ENCODE measurements at places on chromosomes 5 and 9.

DNA sequence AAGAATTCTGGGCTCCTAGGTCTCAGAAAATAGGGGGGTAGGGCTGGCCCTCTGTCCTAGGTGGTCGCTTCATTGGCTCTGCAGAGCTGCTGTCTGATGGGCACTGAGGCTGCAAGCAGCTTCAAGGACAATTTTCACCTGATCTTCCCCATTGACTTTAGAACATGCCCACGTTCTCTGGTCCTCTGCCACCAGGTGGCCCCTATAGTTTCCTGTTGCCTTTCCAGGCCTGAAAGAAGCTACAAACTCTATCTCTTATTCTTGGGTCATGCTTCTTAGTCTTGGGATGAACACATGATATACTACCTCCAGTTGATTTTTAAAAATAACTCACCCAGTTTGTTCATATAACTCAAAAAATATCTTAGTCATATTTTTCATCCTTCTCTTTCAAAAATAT, 26.3 kb downstream of the SPZ1 start:
- peak; percentile 8 for DNase-seq

DNA sequence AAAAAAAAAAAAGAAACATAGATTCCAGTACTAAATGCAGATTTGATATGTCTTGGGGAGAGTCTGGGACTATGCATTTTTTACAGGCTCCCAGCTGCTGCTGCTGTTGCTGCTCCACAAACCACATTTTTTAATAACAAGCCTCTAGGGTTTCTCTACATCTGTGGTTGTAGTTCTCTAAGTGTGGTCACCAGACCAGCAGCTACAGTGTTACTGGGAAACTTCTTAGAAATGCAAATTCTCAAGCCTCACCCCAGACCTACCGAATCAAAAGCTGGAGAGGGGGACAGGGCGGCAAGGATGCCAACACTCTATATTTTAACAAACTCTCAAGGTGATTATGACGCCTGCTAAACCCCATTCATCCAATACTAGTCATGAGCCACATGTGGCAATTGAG, 293.4 kb upstream of the PTGER4 start:
- DNase-seq, result no peak

GRCh38 chr9:129669141-129669718, 3.8 kb downstream of the PRRX2 start:
- DNase-seq, result no peak

GRCh38 chr9:112839331-112839730, 51.3 kb downstream of the SLC46A2 start:
- DNase-seq, result peak; percentile 53

GRCh38 chr5:14778792-14779070, 92.8 kb downstream of the ANKH start:
- DNase-seq, result no peak

- no peak for DNase-seq
Observed at GRCh38 chr5:179801304-179802206, 5.1 kb downstream of the MGAT4B start.

GRCh38 chr5:131364507-131365050, 100.7 kb downstream of the CDC42SE2 start:
- no peak for DNase-seq
